ENCODE measurements at places on chromosomes 12 and 14.

DNA sequence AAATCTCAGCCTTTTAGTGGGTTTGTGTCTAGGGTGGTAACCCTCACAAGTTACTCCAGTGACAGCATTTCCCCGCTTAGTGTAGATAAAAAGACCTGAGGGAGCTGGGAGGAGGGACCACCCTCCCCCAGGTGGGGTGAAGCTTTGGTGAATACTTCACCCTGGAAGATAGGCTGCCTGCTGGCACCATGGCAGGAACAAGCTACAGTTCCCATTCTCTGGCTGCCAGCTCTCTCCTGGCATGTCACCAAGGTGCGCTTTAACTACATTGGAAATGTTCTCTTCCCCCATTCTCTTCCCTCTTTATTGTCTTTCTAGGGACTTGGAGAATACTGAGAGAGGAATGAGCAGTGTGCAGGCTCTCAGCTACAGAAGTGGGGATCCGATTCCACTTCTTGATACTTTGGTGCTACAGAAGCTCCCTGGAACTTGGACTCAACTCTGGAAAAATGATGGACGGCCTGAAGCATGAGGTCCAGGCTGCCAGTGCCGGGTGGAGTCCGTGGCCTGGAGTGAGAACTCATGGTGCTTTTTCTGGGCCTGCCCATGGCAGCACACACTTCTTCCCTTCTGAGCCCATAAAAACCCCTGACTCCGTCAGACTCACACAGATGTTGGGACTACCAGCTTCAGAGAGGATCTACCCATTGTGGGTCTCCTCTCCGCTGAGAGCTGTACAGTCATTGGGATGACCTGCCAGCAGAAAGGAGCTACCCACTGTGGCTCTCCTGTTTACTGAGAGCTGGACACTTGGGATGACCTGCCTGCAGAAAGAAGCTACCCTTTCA, 198.0 kb downstream of the ADGRD1 start:
- DNase-seq: no peak

GRCh38 chr12:46650688-46651087, 175.1 kb downstream of the SLC38A4 start:
- no peak for DNase-seq

DNA sequence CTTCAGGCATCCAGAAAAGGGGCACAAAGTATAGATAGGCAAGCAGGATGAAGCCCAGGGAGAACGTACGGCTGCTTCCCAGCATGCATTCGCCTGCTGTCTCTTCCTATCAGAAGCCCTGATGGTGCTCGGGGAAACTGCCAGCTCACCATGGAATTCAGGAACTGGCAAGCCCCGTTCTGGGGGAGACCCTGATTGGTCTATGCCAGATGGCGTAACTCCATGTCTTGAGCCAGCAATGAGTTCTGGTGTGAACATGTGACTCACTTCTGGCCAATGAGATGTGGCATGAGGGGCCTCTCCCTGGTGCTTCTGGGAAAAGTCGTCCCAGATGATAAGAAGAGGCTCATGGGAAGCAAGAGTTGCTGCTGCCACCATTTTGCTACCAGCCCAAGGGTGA, 270.8 kb downstream of the BCL11B start:
- no peak for DNase-seq

DNA sequence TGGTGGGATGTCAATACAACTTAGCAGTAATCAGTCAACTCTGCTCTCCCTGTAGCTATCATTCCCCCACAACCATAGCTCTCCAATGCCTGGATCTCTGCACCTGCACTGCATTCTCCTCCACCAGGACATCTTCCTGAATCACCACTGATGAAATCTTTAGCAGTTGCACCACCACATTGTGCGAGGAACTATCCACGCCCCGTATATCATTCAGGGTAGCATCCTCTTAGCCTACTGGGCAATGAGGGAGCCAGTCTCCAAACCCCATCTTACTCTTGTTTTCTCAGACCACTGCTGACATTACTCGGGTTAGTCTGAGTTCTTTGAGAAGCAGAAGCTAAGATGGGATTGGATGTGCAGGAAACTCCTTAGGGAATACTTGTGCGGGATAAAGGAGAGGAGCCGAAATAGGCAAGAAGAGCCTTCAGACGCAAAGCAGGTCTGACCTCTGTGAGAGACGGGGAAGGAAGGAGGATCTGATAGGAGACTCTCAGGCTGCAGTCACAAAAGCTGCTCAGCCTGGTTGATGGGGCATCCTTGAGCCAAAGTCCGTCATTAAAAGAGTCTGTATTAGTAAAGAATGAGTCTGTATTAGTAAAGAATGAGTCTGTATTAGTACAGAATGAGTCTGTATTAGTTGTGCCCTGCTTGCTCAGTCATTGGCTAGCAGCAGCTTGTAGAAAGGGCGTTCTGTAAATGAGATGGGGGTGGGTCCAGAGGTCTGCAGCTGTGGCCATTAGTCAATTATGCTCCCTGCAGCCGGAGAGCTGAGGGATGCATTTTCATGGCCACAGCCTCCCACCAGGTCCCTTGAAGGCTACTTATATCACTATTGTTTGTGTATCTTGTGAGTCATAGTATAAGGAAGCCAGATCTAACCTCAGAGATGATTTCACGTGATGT, 49.6 kb upstream of the RASSF3 start:
- peak; percentile 79 for DNase-seq

- no peak for DNase-seq
These were observed 73.2 kb downstream of the SPPL3 start for GRCh38 chr12:120830966-120831365.

DNA sequence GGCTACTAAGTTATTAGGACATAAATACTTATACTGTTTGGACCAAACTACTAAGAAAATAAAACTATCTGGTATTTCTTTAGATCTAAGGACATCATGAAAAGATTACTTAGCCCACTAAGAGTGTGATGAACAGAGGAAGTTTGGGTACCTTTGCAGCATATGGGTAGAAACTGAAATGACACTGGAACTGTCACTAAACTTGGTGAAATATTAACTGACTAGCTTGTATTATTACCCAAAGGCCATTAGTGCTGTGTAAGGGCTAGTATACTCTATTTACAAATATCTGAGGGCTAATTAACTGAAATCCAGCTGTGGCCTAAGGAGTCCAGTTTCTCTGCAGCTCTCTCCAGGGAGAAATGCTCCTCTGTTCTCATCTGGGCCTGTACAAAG, 45.5 kb downstream of the PAWR start:
- DNase-seq: no peak

GRCh38 chr12:20426191-20426590, 57.9 kb downstream of the PDE3A start:
- no peak for DNase-seq

GRCh38 chr12:95185854-95186253, 31.4 kb downstream of the FGD6 start:
- DNase-seq: no peak

DNA sequence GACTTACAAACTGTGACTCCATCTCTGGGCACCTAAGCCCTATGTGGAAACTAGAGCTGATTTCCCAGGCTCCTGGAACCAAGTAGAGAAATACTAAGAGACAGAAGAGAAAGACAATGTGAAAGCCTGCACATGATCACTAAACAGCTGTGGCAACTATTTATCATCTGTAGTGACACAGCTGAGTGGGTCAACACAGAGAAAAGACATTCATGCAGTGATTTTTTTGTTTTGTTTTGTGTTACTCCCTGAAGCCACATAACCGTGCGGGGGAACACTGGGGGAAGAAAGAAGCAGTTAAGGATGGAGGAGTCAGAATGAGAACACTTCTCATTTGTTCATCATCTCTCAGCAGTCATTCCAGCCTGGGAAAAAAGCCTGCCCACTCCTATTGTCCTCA, 1.5 kb downstream of the PRR4 start:
- no peak for DNase-seq

DNA sequence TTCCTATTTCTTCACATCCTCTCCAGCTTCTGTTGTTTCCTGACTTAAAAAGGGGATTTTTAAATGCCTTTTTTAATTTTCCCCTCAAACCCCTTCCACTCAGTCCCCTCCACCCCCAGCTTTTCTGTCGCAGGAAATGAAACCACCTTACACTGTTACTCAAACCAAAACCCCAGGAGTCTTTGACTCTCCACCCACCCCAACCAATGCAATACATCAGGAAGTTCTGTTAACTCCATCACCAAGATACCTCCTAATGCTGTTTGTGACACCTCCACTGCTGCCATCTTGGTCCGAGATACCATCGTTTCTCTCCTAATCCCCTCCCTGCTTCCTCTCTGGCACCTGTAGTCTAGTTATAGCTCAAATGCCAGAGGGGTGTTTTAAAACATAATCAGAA, 25.4 kb upstream of the CPM start:
- no peak for DNase-seq

GRCh38 chr12:20039562-20039961, 328.8 kb upstream of the PDE3A start:
- no peak for DNase-seq

- peak; percentile 47 for DNase-seq
These were observed 8.5 kb downstream of the AMN start for GRCh38 chr14:102930753-102931579.

DNA sequence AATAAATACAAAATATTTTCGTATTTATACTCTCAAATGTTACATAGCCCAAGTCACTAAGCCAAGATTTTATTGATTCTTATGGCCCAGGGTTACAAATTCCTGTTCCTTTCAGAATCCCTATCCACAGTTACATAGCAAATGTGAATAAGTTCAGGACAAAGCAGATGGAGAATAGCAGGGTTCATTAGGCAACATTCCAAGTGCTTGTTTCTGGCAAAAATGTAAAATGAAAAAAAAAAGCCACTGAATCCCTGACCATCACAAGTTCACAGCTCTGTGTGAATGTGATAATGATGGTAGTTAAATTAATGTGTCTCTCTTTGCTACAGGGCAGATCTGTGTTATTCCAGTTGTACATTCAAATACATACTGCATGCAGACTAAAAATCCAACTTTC, 74.6 kb downstream of the KCNC2 start:
- no peak for DNase-seq

GRCh38 chr14:89959853-89960445, 4.2 kb downstream of the TDP1 start:
- no peak for DNase-seq

GRCh38 chr14:97640031-97640430, 842.8 kb downstream of the VRK1 start:
- DNase-seq: no peak

DNA sequence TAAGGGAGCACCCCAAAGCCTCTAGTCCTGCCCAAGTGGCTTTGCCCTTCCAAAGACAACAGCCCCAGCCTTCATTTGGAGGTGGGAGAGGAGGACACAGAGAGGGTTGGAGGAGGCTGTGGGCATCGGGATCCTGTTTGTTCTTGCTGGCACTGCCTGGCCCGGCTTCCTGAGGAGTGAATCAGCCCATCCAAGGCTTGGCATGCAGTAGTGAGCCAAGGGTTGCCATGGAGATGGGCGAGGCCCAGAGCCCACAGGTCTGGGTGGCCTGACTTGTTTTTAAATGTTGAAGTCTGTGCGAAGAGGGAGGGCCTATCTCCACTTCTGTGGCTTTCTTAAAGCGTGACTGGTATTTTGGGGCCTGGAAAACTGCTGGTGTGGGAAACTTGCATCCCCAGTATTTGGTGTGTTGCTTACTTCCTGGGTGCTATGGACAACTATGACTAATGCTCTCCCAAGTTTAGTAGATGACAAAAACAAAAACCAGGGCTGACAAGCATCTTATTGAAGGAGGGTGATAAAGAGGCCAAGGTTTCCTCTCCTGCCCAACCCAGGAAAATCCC, 15.8 kb downstream of the CD9 start:
- DNase-seq: peak; percentile 93

- no peak for DNase-seq
These were observed 41.4 kb upstream of the NUDT4 start for GRCh38 chr12:93336291-93336741.

GRCh38 chr14:92768795-92769194, 20.4 kb upstream of the LGMN start:
- DNase-seq: no peak

DNA sequence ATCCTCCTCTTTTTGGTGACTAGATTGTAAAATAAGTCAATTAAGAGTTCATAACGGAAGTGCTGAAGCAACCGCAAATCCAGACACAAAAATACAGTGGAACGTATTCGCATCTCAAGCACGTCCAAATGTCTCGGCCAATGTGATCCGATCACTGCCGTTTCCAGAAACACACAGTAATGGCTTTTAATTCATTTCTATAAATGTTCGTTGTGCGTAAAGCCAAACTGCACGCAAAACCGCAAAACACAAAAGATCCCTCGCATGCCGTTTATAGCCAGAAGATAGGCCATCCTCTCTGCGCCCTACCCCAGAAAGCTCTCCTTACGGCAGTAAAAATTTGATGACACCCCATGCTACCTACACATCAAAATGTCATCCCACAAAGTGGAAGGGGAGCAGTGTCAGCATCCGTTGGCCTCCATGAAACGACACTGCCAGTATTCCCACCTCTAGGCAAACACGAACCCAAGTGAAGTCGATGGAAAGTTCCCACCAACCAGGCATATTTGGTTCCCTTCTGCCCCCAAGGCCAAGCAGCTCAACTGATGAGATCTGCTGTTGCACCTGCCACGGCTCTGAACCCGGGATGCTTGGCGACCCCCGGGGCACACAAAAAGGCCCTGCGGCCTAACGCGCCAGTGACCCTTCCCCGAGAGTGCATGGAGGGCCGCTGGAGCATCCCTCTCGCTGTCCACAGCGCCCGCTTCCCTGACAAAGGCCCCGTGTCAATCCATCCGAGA, 1.4 kb downstream of the HECTD4 start:
- no peak for DNase-seq

DNA sequence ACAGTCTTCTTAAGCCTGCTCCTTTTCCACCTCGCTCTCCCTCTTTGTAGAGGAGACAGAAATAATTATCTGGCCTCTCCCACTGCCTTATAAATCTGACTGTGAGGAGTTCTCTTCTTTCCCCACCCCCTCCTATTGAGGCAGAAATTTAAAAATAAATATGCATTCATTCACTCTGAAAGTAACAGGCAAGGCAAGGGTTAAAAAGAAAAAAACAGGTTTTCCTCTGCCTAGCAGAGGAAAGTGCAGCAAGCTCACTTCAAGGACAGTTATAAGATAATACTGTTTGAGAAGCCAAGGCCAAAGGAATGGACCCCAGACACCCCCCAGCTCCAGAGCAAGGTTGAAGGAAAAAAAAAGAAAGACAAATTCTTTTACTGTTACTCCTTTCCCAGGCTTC, 56.3 kb downstream of the DHRS2 start:
- DNase-seq: no peak

- DNase-seq: no peak
These were observed 89.4 kb downstream of the DHRS2 start for GRCh38 chr14:23725528-23725927.

DNA sequence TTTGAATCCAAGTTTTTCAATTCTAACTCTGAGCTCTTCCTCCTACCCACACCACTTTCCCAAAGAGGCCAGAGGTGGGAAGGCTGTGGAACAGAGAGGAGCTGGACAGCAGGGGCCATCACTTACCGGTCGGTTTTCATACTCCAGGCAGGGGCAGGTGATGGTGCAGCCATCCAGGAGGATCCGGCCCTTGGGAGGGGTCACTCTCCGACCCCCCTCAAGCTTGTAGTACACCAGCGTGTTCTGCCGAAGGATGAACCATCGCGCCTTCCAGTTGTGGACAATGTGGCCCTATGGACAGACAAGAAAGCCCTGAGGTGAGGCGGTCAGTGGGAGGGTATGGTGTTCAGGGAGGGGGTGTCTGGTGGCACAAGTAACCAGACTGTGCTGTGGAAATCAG, 14.4 kb downstream of the PLEK2 start:
- DNase-seq: no peak
